Breast epithelium (tissue), 4 donors: ENCODE measurements at places on chromosomes 4 and X. TPM values are rescaled to one million over a fixed set of nuclear protein-coding genes. Genes with fewer than 3 reads are reported as not detected.

The H2BW1 gene
- total RNA-seq = not detected

GRCh38 chrX:27186671-27187070, 276.5 kb downstream of the PPP4R3C start:
- H3K27ac ChIP-seq = no peak overlapping the region
- H3K36me3 ChIP-seq = no peaks in the 10 kb centered on the region
- no peaks in the 10 kb centered on the region for H3K27me3 ChIP-seq
- no peak for DNase-seq

DNA sequence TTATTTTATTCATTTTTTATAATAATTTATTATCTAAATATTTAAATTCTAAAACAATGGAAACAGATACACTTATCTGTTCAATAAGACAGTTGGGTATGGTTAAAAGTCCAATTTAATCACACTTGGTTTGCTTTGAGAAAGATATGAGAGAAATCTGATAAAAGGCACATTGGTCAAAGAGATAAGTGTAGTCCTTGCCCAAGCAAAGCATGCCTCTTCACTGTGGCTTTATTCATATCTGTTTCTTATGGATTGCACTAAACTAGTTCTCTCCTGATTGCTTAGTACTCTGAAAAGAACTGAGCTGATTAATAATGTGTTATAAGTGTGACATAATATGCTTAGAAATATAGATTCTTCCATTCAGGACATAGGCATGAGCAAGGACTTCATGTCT, 39.8 kb downstream of the CXCL1 start:
- no peak for DNase-seq
- H3K4me3 ChIP-seq = no peak overlapping the region
- no peak overlapping the region for H3K27ac ChIP-seq
- no peaks in the 10 kb centered on the region for H3K27me3 ChIP-seq
- no peaks in the 10 kb centered on the region for H3K36me3 ChIP-seq

GRCh38 chr4:120466429-120466828, 399.8 kb upstream of the MAD2L1 start:
- H3K4me1 ChIP-seq = no peaks in the 10 kb centered on the region
- H3K27ac ChIP-seq = no peak overlapping the region
- H3K27me3 ChIP-seq = no peaks in the 10 kb centered on the region
- no peaks in the 10 kb centered on the region for H3K36me3 ChIP-seq

DNA sequence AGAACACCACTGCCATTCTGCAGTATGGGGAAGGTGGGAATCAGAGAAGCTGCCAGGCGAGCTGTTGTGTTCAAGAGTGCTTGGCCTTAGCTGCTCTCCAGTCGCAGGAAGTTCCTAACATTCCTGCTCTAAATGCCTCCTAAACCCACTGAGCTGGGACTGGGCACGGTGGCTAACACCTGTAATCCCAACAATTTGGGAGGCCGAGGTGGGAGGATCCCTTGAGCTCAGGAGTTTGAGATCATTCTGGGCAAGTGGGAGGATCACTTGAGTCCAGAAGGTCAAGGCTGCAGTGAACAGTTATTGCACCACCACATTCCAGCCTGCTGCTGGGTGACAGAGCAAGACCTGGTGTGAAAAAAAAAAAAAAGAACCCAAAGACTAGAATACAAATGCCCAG, 690.3 kb upstream of the FAM241A start:
- H3K27ac ChIP-seq = no peak overlapping the region
- no peak for DNase-seq
- H3K4me3 ChIP-seq = no peak overlapping the region
- H3K27me3 ChIP-seq = no peaks in the 10 kb centered on the region
- no peaks in the 10 kb centered on the region for H3K4me1 ChIP-seq
